Uterus (tissue), 4 donors: ENCODE measurements at places on chromosomes 6 and 20. TPM values are rescaled to one million over a fixed set of nuclear protein-coding genes. Genes with fewer than 3 reads are reported as not detected.
A peak's percentile ranks its signal among the peaks of the same experiment; 100 is the strongest.

GRCh38 chr20:51354769-51355319 is 187.7 kb downstream of the NFATC2 start:
- H3K27me3 ChIP-seq, result no peaks in the 10 kb centered on the region
- no peak overlapping the region for H3K4me3 ChIP-seq
- no peak for DNase-seq
- no peaks in the 10 kb centered on the region for H3K4me1 ChIP-seq
- H3K27ac ChIP-seq, result no peak overlapping the region
- no peaks in the 10 kb centered on the region for H3K36me3 ChIP-seq

EDN3 gene
- not detected for total RNA-seq

FGD2 gene
- total RNA-seq, result 10.3 TPM

AKAP12 gene
- total RNA-seq, result 47.6 TPM

DNA sequence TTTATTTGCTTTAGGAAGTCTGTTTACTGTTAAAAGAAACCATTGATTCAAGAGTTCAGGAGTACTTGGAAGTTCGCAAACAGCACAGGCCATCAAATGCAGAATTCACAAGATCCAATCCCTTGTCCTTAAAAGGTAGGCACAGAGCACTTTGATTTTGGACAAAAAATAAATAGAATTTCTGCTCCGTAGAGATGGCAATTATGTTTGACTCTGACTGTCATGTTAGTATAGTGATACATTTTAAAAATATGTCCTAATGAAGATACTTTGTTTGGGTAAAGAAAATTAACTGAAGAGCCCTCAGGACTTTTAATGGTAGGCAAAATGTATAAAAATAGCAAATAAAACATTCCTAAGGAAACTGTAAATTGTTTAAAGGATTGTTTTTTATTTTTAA is 113.1 kb downstream of the JAG1 start:
- no peaks in the 10 kb centered on the region for H3K4me1 ChIP-seq
- no peak overlapping the region for H3K4me3 ChIP-seq
- H3K27me3 ChIP-seq, result no peaks in the 10 kb centered on the region
- DNase-seq, result no peak

SLPI gene
- total RNA-seq, result 57.4 TPM

- H3K27ac ChIP-seq, result no peak overlapping the region
- no peak overlapping the region for H3K4me3 ChIP-seq
- no peaks in the 10 kb centered on the region for H3K4me1 ChIP-seq
These were observed 374.6 kb upstream of the JARID2 start for GRCh38 chr6:14871221-14871620.

FAM217A gene
- total RNA-seq, result not detected

DNA sequence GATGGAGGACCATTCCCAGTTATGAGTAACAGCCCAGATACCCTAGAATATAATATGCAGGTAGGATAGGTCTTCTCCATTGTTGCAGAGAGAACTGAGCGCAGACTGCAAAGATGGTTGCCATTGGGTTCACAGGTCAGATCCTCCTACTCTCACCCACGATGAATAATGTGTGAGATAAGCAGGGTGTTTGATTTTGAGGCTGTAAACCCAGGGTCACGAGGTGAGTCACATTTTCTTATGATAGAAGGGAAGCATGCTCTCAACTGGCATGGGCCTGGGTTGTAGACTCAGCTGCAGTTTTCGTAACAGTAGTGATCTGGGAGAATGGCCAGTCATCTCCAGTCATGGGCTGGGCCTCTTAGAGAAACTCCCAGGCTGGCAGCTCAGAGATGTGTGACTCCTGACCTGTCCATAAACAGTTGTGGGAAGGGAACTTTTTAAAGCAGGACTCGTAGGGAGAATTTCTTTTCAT is 74.2 kb downstream of the CD164 start:
- H3K27me3 ChIP-seq, result no peaks in the 10 kb centered on the region
- H3K4me1 ChIP-seq, result no peaks in the 10 kb centered on the region
- H3K27ac ChIP-seq, result no peak overlapping the region

CCN2 gene
- total RNA-seq, result 221 TPM

UNC5CL gene
- 1.2 TPM for total RNA-seq

DNA sequence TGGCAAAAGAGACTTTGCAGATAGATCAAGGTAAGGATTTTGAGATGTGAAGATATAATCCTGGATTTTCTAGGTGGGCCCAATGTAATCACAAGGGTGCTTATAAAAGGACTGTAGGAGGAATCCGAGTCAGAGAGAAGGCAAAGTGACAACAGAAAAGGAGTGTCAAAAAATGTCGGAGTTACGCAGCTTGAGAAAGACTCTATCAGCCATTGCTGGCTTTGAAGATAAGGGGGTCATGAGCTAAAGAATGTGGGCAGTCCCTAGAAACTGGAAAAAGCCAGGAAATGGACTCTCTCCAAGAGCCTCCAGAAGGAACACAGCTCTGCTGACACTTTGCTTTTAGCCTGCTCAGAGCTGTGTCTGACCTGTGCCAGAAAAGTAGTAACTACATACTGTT is 8.7 kb upstream of the RWDD1 start:
- no peaks in the 10 kb centered on the region for H3K36me3 ChIP-seq
- H3K27me3 ChIP-seq, result no peaks in the 10 kb centered on the region
- DNase-seq, result no peak
- H3K27ac ChIP-seq, result no peak overlapping the region

RALGAPB gene
- total RNA-seq, result 50.8 TPM

ACTL10 gene
- total RNA-seq, result 1.4 TPM

- H3K27me3 ChIP-seq, result no peaks in the 10 kb centered on the region
- no peak overlapping the region for H3K4me3 ChIP-seq
- no peaks in the 10 kb centered on the region for H3K36me3 ChIP-seq
- no peak overlapping the region for H3K27ac ChIP-seq
These were observed 214.0 kb upstream of the SMLR1 start for GRCh38 chr6:130613176-130613575.

ASIP gene
- not detected for total RNA-seq

GRCh38 chr6:145529582-145529981 is 205.7 kb downstream of the EPM2A start:
- no peak overlapping the region for H3K27ac ChIP-seq
- DNase-seq, result no peak
- H3K4me3 ChIP-seq, result no peak overlapping the region
- no peaks in the 10 kb centered on the region for H3K4me1 ChIP-seq
- no peaks in the 10 kb centered on the region for H3K36me3 ChIP-seq
- no peaks in the 10 kb centered on the region for H3K27me3 ChIP-seq

GRCh38 chr6:57254055-57254717 is 32.1 kb upstream of the RAB23 start:
- no peaks in the 10 kb centered on the region for H3K27me3 ChIP-seq
- H3K4me1 ChIP-seq, result no peaks in the 10 kb centered on the region
- H3K36me3 ChIP-seq, result no peaks in the 10 kb centered on the region

GRCh38 chr6:20632696-20633095 is 98.4 kb downstream of the CDKAL1 start:
- H3K27ac ChIP-seq, result no peak overlapping the region
- H3K4me1 ChIP-seq, result peaks cover 2% of the 10 kb centered on the region
- H3K36me3 ChIP-seq, result no peaks in the 10 kb centered on the region
- no peaks in the 10 kb centered on the region for H3K27me3 ChIP-seq
- DNase-seq, result no peak

- no peaks in the 10 kb centered on the region for H3K36me3 ChIP-seq
- H3K4me1 ChIP-seq, result no peaks in the 10 kb centered on the region
- H3K4me3 ChIP-seq, result no peak overlapping the region
- no peak for DNase-seq
- no peaks in the 10 kb centered on the region for H3K27me3 ChIP-seq
These were observed 88.0 kb upstream of the RPS6KA2 start for GRCh38 chr6:166715065-166715464.

DNA sequence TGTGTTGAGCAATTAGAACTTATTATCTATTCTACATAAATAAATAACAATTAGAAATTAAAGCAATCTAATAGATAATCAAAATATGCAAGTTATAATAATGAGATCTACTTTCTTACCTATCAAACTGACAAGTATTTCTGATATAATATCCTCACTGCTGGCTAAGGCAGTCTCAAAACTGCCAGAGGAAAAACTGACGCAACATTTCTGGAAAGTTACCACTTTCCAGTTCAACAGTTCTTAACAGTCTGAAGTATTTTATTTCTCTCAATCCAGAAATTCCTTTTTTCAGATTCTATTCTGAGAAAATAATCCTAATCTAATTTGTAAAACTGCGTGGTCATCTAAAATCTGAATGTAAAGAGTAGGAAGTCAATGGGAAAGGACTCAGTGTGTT is 121.0 kb downstream of the TRDN start:
- no peak for DNase-seq
- no peak overlapping the region for H3K4me3 ChIP-seq
- no peak overlapping the region for H3K27ac ChIP-seq
- no peaks in the 10 kb centered on the region for H3K27me3 ChIP-seq
- H3K4me1 ChIP-seq, result no peaks in the 10 kb centered on the region
- H3K36me3 ChIP-seq, result no peaks in the 10 kb centered on the region

DNA sequence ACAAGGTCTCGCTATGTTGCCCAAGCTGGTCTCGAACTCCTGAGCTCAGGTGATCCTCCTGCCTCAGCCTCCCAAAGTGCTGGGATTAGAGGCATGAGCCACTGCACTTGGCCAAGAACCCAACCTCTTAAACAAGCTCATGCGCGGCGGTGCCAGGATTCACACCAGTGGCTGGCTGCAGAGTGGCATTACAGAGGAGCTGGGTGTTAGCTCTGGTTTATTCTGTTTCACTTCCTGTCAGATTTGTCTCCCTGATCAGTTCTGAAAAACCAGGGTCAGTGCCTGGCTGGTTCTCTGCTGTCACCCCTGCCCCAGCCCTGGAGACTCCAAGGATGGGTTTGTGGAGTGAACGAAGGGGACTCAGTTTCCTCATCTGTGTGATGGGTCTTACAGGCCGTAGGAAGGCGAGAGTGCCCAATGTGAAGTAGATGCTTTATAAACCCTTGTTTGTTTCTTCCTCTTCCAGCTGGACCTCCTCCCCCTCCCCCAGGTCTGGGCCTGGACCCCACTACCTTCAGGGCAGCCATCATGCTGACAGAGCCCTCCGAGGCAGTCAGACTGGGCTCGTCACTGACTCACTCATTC is 63.4 kb downstream of the UBE2V1 start:
- no peak for DNase-seq
- H3K4me1 ChIP-seq, result no peaks in the 10 kb centered on the region
- H3K36me3 ChIP-seq, result no peaks in the 10 kb centered on the region

DNA sequence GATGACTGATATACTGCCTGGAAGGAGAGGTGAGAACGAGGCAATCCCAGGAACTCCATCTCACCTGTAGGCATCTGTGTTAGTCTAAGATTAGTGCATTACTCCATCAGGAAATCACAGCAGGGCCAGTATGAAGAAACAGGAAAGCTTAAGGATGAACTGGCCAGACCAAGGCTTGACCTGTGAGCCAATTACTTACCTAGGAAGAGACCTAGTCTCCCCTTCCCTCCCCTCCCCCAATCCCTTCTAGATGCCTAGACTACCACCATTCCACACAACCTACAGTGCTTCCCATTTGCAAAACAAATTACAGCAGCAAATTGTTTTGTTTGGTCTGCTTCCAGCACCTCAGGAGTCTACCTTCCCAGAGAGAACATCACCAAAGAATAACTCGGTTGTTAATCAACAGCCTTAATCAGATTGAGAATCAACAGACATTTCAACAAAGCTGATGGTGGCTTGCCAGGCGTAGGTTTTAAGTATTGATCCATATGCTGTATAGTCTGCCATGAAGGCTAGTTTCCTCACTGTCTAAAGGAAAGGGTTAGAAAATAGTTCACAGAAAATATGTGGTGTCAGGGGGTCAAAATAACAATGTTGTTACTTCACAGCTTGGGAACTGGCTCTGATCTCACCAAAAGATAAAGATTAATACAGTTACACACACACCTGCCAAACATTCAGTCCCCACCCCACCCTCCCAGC is 10.1 kb downstream of the PKHD1 start:
- H3K4me3 ChIP-seq, result no peak overlapping the region

DNA sequence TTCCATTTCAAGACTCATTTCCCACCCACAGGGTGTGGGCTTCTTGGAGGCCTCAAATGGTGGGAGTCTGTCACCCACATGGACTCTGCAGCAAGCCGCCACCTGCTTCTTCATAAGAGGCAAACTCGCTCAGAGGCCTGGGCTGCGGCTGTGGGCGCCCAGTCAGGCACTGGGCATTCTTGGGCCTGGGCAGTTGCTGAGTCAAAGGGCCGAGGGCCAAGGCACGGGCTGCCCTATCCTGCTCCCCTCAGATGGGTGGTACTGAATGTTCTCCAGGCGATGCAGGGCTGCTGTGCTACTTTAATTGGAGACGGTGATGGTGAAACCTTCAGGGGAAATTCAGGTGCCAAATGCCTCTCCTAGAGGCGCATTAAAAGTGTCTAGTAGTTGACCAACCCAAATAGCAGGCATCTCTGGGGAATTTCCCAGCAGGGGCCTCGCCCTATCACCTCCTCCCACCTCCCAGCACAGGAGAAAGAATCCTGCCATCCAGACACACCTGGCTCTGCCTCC is 57.9 kb downstream of the MAFB start:
- no peak for DNase-seq
- H3K36me3 ChIP-seq, result no peaks in the 10 kb centered on the region
- H3K27ac ChIP-seq, result no peak overlapping the region
- H3K27me3 ChIP-seq, result no peaks in the 10 kb centered on the region
- H3K4me1 ChIP-seq, result no peaks in the 10 kb centered on the region
- H3K4me3 ChIP-seq, result no peak overlapping the region

- peak overlapping the region; percentile 89 for H3K27ac ChIP-seq
- no peaks in the 10 kb centered on the region for H3K4me1 ChIP-seq
- no peaks in the 10 kb centered on the region for H3K27me3 ChIP-seq
- no peak overlapping the region for H3K4me3 ChIP-seq
These were observed 6.2 kb downstream of the TGM2 start for GRCh38 chr20:38158701-38159351.

FKBP1A gene
- 166 TPM for total RNA-seq

GRCh38 chr6:90730151-90730673 is 143.3 kb upstream of the MAP3K7 start:
- H3K27me3 ChIP-seq, result no peaks in the 10 kb centered on the region
- no peak overlapping the region for H3K27ac ChIP-seq
- no peaks in the 10 kb centered on the region for H3K4me1 ChIP-seq
- H3K4me3 ChIP-seq, result no peak overlapping the region
- no peaks in the 10 kb centered on the region for H3K36me3 ChIP-seq

MUC21 gene
- 0.28 TPM for total RNA-seq

GRCh38 chr20:18537651-18538050 is 29.6 kb upstream of the SMIM26 start:
- H3K4me1 ChIP-seq, result no peaks in the 10 kb centered on the region
- no peaks in the 10 kb centered on the region for H3K27me3 ChIP-seq
- no peaks in the 10 kb centered on the region for H3K36me3 ChIP-seq
- no peak for DNase-seq
- no peak overlapping the region for H3K4me3 ChIP-seq

NOX3 gene
- total RNA-seq, result not detected

GPR6 gene
- not detected for total RNA-seq
